ENCODE measurements at places on chromosomes 3 and 15. TPM values are rescaled to one million over a fixed set of nuclear protein-coding genes. Genes with fewer than 3 reads are reported as not detected.

CKMT1B gene
- 2.7 TPM for polyA plus RNA-seq

TRANK1 gene
- polyA plus RNA-seq: 6.4 TPM

CRABP1 gene
- 62.4 TPM for polyA plus RNA-seq

GREM1 gene
- 0.21 TPM for polyA plus RNA-seq

RLBP1 gene
- not detected for polyA plus RNA-seq

NPAP1 gene
- 0.40 TPM for polyA plus RNA-seq

LXN gene
- polyA plus RNA-seq: 38.3 TPM

RTP4 gene
- polyA plus RNA-seq: 0.79 TPM

CCR4 gene
- 0.22 TPM for polyA plus RNA-seq

CNOT10 gene
- 39.4 TPM for polyA plus RNA-seq

BNIP2 gene
- polyA plus RNA-seq: 79.5 TPM

CNTN3 gene
- 9.1 TPM for polyA plus RNA-seq

SPTBN5 gene
- 2.8 TPM for polyA plus RNA-seq

ZNF501 gene
- 12.3 TPM for polyA plus RNA-seq

SATB1 gene
- polyA plus RNA-seq: 42.3 TPM

ACAN gene
- polyA plus RNA-seq: 6.3 TPM

TRPM1 gene
- polyA plus RNA-seq: 0.25 TPM

GASK1A gene
- polyA plus RNA-seq: 4.7 TPM

XPC gene
- 49.8 TPM for polyA plus RNA-seq

TMEM207 gene
- polyA plus RNA-seq: 15.9 TPM

TRH gene
- 0.28 TPM for polyA plus RNA-seq

TEX55 gene
- not detected for polyA plus RNA-seq

ZKSCAN7 gene
- polyA plus RNA-seq: 16.8 TPM

INO80 gene
- polyA plus RNA-seq: 22.2 TPM

EIF4G1 gene
- 167 TPM for polyA plus RNA-seq

SLCO2A1 gene
- polyA plus RNA-seq: 17.5 TPM

BRK1 gene
- polyA plus RNA-seq: 221 TPM

FHIT gene
- 24.5 TPM for polyA plus RNA-seq

CELSR3 gene
- polyA plus RNA-seq: 0.96 TPM

PLS1 gene
- 30.6 TPM for polyA plus RNA-seq

PPP1R14D gene
- polyA plus RNA-seq: 0.55 TPM

IQCF5 gene
- polyA plus RNA-seq: not detected

MAGI1 gene
- 28.9 TPM for polyA plus RNA-seq

SEMA6D gene
- polyA plus RNA-seq: 36.8 TPM

SERPINI2 gene
- 0.91 TPM for polyA plus RNA-seq

PDZRN3 gene
- polyA plus RNA-seq: 44.2 TPM

CYP1A2 gene
- polyA plus RNA-seq: 0.24 TPM

PRTG gene
- polyA plus RNA-seq: 13.7 TPM

PYGO1 gene
- 17.3 TPM for polyA plus RNA-seq

TTBK2 gene
- 10.7 TPM for polyA plus RNA-seq

Measured in right renal pelvis (tissue), 4 donors.